ENCODE measurements at places on chromosomes 12 and 14.

GRCh38 chr12:111173836-111174235 lies 195.1 kb downstream of the PHETA1 start:
- DNase-seq: no peak

DNA sequence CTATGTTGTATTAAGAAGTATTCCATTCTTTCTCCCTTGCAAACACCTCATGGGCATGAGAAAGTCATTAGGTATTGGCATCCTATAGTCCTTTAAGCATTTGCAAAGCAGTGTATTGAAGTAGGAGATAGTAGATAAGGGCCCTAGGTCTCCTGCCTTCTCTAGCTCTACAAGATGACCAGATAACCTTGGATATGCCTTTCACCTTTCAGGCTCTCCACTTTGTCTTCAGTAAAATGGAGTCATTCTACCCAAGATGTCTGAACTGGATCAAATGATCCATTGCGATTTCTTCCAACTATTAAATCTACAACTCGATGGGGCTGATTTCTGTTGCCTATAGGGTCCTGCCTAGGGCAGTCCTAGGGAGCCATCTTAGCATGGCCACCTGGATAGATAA lies 132.1 kb upstream of the BTG1 start:
- no peak for DNase-seq

DNA sequence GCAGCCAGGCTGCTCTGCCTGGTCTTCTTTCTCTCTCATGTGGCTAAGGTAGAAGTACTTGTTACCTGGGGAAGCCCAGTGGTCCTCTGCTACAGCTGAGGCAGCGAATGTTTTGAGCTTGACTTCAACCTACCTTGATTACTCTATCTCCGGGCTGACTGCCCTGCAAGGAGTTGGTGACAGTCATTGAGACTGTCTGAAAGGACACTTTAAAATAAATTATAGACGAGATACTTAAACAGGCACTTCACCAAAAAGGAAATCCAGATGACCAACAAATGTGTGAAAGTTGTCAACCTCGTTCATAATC lies 474 bp upstream of the CIT start:
- no peak for DNase-seq

DNA sequence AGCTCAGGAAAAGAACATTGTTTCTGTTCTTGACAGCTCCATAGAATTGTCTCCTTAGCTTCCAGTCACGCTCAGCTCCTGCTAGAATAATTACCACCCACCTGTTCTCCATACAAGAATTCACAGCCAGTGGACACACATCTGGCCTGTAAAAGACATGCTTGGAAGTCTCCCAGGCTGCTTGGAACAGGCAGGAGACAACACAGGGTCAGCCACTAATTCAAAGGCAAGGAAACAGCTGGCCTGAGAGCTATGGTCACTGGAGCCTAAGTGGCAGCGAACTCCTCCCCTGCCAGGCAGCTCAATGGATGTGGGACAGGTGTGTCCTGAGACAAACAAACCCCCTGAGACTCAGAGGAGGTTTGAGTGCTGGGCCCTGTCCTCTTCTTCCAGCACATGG lies 22.9 kb upstream of the LTBP2 start:
- no peak for DNase-seq

DNA sequence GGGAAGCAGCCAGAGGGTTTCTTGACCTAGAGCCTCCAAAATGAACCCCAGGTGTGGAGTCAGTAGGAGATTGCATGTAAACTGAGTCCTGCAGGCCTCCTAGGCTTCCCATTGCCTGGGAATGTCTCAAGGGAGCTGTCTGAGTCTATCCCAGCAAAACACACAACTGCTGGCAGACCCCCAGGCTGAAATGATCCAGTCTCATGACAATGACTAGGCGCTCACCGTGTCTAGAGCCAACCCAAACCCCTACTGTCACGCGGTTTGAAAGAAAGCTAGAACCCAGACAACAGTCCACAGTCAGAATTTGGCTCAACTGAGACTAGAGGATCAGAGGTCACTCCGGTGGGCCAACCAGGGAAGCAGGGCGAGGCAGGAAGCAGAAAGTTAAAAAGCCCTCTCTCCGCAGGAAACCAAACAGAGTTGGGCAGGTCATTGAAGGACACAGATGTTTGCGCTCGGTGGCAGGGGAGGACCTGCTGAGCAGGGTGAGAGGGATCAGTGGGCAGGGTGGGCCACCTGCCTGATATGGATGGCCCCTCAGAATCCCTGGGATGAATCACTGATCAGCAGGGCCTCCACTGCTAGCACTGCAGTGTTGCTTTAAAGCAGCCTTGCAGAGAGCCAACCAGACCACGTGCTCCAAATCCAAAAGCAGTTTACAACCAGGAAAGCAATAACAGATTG lies 23.8 kb downstream of the ACTN1 start:
- DNase-seq: no peak

DNA sequence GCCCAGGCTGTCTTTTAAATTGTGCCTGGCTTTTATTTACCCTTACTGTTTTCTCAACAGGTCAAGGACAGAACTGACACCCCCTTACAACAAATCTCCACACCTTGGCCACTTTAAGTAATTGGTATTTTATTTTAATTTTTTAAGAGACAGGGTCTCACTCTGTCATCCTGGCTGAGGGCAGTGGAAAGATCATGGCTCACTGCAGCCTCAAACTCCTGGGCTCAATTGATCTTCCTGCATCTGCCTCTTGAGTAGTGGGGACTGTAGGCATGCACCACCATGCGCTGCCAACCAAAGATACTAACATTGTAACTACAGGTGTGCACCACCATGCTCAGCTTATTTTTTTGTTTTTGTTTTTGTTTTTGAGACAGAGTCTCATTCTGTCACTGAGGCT lies 109.8 kb downstream of the PTPN11 start:
- DNase-seq: no peak

- no peak for DNase-seq
These were observed 15.1 kb downstream of the SLC15A4 start for GRCh38 chr12:128808651-128809050.

GRCh38 chr14:93951635-93952540 lies 24.5 kb downstream of the ASB2 start:
- DNase-seq: no peak

DNA sequence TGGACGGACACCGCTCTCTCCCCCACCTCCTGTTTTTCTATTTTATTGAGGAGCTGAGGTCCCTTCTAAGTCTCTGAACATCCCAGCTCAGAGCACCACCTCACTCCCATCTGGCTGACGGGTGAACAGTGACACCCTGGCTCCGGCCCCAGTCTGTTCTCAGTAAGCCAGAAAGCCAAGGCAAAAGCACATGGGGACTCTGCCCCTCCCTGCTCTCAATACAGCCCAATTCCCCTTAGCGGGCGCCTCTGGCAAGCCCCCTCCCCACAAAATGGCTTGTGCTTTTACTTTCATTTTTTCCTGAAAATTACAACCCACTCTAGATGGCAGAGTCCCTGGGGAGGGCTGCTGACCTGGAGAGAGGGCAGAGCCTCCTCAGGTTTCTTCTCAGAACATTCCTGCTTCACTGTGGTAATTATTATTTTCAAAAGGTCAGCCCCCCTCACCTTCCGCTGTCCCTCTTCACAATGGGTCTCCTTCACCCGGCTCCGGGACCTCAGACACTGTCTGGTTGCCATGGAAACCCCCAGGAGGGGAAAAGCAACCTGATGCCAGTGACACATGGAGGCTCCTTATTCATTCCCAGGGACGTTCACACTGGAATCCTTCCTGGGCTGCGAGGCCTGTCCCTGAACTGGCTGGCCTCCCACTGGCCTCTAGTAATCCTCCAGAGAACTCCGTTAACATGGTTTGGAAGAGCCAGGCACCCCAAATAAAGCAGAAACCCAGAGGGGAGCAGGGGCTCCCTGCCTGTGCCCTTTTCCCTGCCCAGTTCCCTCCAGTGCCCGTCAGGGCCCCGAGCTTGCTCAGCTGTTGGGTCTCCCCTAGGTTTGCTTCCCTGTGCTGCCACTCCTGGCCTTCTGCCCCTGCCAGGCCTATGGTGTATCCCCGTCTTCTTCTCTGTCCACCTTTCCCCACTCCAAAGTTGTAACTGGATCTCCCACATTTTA lies 15.9 kb downstream of the COL2A1 start:
- DNase-seq: no peak

DNA sequence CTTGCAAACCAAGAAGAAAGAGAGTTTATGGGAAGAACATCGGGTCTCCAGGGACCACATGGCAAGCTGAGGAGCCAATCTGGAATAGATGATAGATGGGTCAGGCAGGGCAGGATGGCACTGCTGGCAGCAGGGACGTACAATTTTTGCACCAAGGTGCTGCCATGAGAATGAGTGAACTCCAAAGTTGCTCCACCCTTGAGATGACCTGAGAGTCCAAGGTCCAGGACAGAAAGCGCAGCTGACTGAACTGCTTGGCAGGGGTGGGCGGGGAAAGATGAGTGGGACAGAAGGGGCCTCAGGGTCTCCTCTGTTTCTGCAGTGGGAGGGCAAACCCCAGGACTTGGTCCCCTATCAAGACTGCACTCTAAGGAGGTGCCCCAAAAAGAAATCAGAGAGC lies 136.7 kb upstream of the GSC start:
- no peak for DNase-seq

GRCh38 chr14:77423423-77423822 lies at the start of gene NOXRED1:
TSS of gene NOXRED1 (minus strand) at chr14:77423523. CDS start at chr14:77422889, 634 bp downstream.
- DNase-seq: no peak

- no peak for DNase-seq
These were observed 93.4 kb downstream of the SLC41A2 start for GRCh38 chr12:104864668-104865067.

DNA sequence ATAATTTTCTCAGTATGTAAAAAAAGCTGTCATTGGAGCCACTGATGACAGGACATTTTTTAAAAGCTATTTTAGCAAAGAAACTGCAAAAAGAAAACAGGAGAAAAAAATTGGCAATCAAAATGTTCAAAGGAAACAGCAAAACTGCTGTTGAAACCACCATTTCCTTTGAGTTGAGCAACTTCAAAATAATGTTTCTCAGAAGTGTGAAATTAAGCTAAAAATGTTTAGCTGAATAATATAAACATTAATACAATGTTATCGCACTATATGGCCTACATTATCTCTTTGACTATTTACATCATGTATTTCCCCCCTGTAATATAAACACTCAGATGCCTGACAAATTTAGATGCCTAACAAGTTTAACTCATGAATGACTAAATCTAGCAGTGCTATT lies 23.4 kb upstream of the GLIPR1 start:
- DNase-seq: no peak

GRCh38 chr14:84375235-84375634 lies 1154.7 kb upstream of the FLRT2 start:
- no peak for DNase-seq

DNA sequence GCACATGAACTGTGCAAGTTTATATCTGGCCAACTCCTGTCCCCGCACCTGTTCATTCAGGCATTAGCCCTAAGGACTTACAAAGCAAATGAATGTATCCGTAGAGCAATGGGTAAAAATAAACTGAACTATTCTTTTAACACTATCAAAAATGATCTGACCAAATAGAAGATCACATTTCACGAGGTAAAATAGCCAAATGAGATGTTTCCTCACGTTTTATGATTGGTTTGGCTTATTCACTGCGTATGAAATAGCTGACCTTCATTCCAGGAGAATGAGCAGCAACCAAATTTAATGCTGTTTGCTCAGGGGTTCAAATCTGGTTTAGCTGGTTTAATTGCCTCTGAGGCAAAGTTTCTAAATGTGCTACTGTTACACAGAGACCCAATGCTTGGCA lies 216.0 kb upstream of the EEA1 start:
- DNase-seq: no peak

DNA sequence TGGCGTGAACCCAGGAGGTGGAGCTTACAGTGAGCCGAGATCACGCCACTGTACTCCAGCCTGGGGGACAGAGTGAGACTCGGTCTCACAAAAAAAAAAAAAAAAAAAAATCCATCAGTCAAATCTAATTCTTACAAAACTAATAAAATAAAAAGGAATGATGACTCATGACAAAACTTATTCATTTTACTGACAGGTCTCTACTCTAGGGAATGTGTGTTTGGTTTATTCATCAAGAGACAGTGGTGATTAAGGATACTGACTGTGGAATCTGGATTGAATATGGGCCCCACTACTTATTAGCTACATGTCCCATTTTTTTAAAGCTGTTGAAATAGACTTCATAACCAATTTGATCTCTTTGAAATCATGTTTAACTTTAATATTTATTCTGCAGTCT lies 29.3 kb upstream of the GAS2L3 start:
- DNase-seq: no peak

DNA sequence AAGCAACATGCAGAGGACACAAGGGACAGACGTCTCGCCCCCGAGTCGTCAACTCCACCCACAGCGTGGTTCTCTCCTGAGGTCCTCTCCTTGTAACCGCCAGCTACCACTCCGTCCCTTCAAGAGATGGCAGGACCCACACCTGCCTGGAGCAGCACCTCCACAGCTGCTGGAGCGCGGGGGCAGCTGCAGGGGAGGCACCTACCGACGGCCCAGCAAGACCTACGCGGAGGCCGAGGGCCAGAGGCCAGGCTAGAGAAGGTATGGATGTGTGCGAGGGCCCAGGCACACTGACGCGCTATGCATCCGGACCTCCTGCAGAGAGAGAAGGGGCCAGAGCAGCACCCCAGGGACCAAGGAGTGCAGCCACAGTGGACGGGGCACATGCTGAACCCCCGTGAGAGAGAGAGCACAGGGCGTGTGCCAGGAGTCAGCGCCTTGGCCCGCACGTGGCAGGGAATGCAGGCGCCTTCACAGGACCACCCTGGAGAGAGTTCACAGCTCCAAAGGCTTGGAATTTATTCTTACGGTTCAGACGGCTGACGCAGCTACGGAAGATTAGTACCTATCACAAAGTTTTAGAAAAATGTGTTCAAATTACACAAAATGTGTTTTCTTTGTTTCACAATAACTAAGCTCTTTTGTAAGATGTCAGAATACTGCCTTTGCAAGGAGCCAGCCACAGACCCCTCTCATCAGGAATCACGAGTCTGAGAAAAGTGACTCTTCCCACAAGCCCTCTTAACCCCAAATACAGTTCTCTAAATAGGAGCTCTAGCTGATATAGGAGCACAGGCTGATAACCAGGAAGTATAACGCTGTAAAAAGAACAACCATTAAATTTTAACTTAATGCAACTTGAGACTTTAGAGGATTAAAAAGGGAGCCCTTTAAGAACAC lies 36.8 kb downstream of the CDC42BPB start:
- no peak for DNase-seq

DNA sequence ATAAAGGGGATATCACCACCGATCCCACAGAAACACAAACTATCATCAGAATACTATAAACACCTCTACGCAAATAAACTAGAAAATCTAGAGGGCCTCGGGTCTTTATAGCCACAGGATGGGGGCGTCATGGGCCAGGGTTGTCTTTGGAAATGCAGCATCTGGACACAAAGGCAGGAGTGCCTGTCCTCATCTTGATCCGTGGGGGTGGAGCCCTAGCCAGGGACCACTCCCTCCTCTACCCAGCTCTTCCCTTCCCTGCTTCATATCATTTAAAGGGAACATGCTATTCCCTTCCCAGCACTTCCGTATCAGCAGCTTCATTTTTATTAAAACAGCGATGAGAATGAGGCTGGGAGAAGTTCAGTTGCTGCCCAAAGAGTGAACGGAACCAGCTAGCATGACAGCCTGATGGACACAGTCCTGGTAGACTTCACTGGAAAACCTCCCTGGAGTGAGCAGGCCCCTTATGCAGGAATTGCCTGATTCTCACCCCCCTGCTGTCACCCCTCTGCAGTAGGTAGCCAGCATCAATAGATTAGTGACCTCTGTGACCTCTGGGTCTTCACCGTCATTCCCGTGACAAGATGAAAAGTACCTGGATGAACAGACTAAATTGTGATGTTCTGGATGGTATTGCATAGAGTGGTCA lies 251.4 kb upstream of the RGS6 start:
- DNase-seq: peak; percentile 47

GRCh38 chr12:54421879-54422250 lies 2.8 kb upstream of the ITGA5 start:
- DNase-seq: no peak

All from NT2/D1 (cell line).